ENCODE measurements at places on chromosomes 6 and 20.
A peak's percentile ranks its signal among the peaks of the same experiment; 100 is the strongest.

DNA sequence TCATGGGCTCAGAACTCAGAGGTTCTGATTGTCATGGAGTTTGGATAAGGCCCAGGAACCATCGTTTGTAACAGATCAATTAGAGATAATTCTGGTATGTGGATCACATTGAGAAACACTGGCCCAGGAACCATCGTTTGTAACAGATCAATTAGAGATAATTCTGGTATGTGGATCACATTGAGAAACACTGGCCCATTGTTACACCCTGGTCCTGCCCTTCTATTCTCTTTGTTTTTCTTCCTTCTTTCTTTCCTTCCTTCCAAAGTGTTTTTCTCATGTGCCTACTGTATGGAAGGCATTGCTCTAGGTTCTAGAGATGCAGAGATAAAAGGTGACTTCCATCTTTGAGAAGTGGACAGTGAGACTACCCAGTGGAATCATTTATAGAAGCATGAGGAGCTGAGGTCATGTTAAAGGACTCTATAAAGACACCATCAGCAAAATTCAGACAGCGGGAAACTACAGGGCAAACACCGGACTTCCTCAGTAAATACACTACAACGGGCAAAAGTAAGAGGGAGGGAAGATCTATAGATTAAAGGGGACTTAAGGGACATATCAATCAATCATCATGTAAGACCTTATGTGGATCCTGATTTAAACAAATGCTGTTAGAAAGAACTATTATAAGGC, 153.8 kb downstream of the UNC5CL start:
- no peak for DNase-seq

- peak; percentile 6 for DNase-seq
Measured at GRCh38 chr6:24522228-24523176, 27.7 kb downstream of the ALDH5A1 start.

DNA sequence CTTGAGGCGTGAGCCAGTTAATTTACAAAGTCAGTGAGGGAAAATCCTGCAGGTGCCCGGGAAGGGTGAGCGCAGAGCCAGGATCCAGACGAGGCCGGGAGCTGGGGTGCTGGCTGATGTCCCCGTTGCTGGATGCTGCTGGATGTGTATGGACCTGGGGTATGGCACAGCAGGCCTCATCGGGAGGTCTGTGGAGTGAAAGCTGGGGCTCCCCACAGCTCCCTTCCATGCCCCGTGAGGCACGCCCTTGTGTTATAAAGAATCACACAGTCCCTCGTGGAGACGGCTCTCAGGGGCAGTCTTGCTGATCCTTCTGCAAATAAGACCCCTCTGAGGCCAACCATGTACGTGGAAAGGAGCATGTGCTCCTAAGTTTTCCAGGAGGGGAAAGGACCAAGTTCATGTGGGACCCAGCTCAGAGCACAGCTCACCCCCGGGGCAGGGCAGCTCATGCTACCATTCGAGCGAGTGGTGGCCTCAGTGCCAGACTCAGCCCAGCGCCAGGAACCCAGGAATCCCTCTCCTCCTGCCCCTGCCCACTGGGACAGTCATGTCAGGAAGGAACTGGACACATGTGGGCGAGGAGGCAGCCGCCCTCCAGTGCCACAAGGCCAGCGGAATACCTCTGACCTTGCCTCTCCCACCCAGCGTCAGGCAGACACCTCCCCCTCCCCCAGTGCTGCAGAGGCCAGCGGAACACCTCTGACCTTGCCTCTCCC, 97.5 kb downstream of the CDH4 start:
- no peak for DNase-seq

GRCh38 chr6:115932481-115932880, 128.2 kb downstream of the FRK start:
- DNase-seq: peak; percentile 100

DNA sequence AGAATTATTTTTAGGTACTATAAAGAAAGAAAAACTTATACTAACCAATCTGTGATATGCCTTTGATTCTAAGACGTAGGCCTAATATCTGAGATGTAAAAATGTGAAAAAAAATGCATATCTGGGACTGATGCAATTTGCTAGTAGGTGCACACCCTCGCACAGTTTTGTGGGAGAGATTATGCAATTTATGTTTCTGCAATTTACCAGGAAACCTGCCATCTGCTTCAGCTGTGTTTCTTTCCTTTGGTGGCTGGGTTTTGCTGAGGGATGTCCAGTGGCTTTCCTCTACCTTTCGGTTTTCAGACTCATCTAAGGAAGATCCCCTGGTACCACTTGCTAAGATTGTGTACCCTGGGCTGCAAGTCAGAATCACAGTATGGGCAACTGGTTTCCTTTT, 186.9 kb downstream of the ZFP64 start:
- DNase-seq: no peak

DNA sequence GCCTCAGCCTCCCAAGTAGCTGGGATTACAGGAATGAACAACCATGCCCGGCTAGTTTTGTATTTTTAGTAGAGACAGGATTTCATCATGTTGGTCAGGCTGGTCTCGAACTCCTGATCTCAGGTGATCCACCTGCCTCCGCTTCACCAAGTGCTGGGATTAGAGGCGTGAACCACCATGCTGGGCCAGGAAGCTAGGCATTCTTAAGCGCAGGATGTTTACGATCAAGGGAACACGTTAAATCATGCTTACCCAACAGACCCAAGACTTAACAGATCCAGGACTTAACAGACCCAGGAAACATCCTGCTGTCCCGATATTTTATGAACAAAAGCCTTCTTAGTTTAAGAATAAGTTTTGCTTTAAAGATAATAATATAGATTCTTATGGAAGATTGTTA, 9.1 kb downstream of the PTGIS start:
- no peak for DNase-seq

- no peak for DNase-seq
Measured at GRCh38 chr6:16718356-16718755, 42.9 kb downstream of the ATXN1 start.

DNA sequence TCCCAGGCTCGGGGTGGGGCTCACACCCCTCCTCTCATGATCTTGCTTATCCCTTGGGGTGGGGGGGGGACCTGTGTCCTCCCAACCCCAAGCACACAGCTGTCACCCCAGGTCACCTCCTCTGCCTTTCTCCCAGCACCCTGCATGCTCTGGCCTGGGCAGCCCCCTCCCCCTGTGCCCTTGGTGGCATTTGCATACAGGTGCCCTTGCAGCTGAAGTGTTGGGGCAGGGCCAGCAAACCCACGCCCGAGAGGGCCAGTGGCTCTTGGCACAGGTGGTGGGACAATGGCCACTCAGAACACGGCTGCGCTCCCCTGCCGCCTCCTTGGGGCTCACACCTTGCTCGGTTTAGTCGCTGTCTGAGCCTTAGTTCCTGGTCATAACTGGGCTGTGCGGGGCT, 11.3 kb upstream of the MYT1 start:
- no peak for DNase-seq

GRCh38 chr6:55968926-55969325, 93.5 kb upstream of the BMP5 start:
- no peak for DNase-seq

DNA sequence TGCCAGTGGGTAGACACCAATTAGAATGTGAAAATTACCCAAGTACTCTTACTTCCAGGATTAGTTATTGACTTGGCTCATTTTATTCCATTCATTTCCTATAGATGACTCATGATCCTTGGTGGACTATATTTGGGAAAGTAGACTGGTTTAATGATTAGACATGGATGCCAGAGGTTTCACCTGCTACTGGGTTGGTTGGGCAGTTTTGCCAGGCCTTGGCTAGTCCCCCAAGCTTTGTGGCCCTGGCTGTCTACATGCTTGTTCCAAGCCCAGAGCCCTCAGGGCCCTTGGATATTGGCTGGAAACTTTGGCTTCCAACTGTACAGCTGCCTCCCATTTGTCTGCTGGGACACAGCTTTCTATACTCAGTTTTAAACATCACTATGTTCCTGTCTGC, 104.1 kb downstream of the ZFP64 start:
- no peak for DNase-seq

GRCh38 chr6:39819676-39820075, 27.5 kb downstream of the DAAM2 start:
- DNase-seq: no peak

DNA sequence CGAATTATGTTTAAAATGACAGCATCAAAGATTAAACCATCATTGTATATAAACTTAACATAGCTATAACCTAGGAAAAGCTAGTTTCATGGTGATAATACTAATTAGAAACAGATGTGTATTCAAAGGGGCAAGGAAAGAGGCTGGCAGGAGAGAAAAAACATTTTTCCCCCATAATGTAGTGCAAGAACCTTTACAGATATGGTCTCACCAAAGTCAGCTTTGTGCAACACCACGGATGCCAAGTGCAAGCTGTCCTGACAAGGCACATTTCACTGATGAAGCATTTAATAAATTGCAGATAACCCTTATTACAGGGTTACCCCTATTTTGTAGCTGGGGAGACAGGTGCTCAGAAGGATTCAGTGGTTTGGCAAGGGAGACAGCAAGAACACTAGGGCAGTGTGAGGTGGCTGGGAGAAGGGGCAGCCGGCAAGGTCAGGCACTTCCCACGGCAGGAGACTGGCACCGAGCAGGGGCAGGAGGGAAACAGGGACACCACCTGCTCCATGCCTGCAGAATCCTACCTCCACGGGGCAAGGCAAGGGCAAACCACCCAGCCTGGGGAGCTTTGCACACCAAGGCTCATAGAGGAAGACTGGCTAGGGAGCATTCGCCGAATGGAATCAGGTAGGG, 6.5 kb downstream of the RPS6KA2 start:
- DNase-seq: no peak

DNA sequence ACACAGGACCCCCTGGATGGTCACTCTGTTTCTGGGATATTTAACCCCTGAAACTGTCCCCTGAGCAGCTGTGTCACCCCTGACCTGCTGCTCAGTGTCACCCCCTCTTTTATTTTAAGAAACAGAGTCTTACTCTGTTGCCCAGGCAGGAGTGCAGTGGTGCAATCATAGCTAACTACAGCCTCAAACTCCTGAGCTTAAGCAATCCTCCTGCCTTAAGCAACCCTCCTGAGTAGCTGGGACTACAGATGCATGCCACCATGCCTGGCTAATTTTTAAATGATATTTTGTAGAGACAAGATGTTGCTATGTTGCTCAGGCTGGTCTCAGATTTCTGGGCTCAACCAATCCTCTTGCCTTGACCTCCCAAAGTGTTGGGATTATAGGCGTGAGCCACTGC, 21.5 kb upstream of the GTSF1L start:
- DNase-seq: no peak

DNA sequence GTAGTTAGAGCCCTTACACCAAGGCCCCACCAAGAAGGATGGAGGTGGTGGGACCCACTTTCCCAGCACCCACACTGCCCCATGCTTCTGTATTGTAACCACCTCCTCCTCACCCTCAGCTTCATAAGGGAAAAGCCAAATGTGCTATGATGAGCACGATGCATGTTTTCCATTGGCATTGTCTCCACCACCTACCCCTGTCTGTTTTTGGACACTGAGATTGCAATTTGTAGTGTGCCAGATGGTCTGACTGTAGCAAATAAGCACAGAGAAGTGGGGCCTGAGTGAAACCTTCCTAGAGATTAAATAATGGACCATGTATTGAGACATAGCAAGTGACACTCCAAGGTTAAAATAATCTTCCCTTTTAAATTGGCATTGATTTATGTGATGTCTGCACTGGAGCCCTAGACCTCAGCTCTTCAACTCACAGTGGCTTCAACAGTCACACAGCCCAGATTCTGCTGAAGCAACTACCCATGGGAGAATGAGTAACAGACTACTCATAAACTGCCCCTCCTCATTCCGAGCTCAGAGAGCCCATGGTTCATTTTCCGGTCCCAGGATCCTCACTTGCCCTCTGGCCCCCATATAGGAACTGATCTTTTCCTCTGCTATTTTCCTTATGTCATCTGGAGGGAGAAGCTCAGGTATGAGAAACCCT, 177.9 kb downstream of the COL9A1 start:
- no peak for DNase-seq

DNA sequence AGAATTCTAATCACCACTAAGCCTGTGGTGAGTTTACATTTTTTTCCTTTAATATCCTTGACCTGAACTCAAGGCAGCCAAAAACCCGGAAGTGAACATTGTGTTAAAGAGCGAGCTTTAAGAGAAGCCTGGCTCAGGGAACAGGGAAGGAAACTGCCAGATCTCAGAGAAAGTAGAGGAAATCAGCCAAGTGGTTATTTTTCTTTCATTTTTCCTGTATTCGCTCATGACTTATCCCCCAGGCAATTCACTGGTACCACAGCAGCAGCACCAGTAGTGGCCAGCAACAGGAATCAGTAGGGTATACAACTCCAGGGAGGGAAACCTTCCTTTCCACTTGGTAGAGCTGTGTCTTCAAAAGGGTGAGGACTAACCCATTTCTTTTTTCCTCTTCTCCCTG, 89.6 kb upstream of the HMGCLL1 start:
- DNase-seq: peak; percentile 27

GRCh38 chr20:41726727-41727126, 108.5 kb upstream of the CHD6 start:
- DNase-seq: no peak

DNA sequence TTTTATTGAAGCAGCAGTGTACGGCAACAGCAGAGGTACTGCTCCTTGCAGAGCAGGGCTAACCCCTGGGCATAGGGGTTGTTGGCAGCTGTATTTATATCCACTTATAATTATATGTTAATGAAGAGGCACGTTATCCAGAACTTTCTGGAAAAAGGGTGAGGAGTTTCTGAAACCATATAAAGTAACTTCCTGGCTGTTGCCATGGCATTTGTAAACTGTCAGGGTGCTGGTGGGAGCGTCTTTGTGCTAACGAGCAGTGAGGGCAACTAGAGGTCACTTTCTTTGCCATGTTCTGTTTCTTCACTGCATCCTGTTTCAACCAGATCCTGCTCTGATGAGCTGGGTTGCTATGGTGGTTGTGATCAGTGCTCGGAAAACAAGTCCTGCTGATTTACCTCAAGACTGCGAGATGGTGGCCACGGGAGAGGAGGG, 11.1 kb upstream of the ARFGEF2 start:
- DNase-seq: no peak

DNA sequence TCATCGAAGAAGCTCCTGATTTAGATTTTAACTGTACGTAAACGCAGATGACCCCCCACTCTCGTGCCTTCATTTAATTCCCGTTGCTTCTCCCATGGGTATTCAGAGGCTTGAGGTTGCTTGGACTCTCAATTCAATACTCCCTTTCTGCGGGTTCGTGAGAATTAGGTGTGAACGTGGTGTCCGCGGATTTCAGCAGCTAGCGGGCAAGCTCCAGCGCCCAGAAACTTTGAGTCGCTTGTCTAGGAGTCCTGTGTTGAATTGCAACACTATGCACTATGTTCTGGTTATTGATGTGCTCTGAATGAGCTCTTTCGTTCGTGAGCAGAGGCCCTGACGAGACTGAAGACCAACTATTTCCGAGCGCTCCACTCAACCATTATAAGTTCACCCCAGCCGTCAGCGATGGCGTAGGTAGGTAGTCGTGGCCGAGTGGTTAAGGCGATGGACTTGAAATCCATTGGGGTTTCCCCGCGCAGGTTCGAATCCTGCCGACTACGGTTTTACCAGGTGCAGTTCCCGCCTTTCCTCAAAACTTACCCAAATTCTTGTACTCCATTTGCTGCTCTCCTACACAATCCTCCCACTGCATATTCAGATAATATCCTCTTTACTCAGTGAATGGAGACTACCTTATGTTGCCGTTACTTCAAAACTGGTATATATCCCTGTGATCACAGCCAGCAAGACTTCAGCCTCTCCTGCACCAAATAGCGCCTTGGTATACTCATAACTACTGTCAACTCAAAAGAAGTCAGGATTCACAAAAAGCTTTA, 72.6 kb upstream of the ZNF184 start:
- DNase-seq: no peak
